Activated gamma-delta T cell treated with anti-CD3 and anti-CD28 coated beads, Interleukin-2, amount 50 U/mL, for 16 hours (primary cell): ENCODE measurements at places on chromosomes 1 and 21.

DNA sequence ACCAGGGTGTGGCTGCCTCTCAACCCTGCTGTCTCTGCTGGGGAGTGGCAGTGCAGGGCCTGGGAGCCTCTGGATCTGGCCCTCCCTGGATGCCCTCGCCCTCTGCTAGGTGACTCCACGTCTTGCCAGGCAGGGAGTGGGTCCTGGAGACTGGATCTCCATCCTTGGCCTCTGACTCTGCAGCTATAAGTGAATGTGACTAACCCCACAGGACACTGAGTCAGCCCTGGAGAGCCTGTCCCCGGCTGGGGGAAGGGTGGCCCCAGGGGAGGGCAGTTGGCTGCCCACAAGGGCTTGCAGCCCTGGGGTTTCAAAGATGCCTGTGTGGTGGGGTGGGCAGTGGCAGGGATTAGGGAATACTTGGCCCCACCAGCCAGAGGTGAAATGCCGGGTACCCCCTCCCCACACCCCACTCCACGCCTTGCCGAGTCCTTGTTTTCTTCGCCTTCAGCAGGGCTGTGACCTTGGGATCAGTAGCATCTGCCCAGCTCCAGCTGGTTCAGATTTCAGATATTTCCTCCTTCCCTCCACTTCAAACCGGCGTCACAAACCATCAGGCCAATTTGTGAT, 1.9 kb upstream of the MYBPH start:
- DNase-seq = no peak

GRCh38 chr1:97046765-97047420, 325.3 kb downstream of the PTBP2 start:
- no peak for DNase-seq

- no peak for DNase-seq
Observed at GRCh38 chr1:33319186-33319948, 1.5 kb downstream of the A3GALT2 start.

DNA sequence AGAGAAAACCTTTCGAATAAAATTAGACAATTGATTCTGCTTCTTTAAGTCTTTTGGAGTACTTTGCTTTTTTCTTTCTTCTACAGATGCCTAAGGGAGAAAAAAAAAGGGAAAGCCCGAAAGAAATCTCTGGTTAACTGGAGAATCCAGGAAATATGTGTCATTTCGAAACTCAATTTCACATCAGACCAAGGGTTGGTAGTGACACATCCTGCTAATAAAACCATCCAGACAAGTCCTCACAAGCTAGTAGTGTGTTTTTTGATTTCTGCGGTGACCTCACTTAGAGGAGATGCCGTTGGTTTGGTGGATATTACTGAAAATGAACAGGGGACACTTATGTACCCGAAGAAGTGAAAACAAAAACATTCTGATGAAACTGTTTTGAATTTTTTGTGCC, 726.5 kb upstream of the ADAMTS5 start:
- no peak for DNase-seq

DNA sequence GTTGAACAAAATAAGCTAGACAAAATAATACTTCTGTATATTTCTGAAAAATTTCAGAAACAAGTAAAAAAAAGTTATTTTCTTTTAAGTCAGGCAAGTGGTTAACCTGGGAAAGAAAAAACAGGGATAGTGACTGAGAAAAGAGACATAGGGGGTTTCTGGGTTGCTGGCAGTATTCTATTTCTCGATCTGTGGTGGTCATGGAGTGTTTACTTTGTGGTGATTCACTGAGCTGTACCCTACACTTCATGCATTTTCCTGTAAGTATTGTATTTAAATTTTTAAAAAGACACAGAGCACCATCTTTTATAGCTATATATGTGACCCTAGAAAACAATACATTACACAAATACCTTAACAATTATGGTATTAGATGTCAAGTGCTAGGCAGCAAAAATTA, 58.2 kb downstream of the ZNF644 start:
- DNase-seq = no peak
